A549 treated with CORT108297 at 1 μM for 4 hours (cell line): ENCODE measurements at places on chromosomes 4 and X. TPM values are rescaled to one million over a fixed set of nuclear protein-coding genes. Genes with fewer than 3 reads are reported as not detected.

The NDNF gene
- total RNA-seq, result not detected in 5 replicates

The TCEAL6 gene
- not detected in 5 replicates for total RNA-seq

The CT83 gene
- not detected in 5 replicates for total RNA-seq

The NLRP2B gene
- not detected in 5 replicates for total RNA-seq

The LCORL gene
- 3.8 to 5.4 TPM (median 4.6 TPM) in 5 replicates for total RNA-seq

The PCDH19 gene
- total RNA-seq, result 0.01 to 0.16 TPM (median 0.03 TPM) in 5 replicates

The MMAA gene
- total RNA-seq, result 1.3 to 1.6 TPM (median 1.3 TPM) in 5 replicates

The SCML2 gene
- total RNA-seq, result 7.1 to 9.9 TPM (median 7.9 TPM) in 5 replicates

The DDIT4L gene
- total RNA-seq, result 0.37 to 0.62 TPM (median 0.43 TPM) in 5 replicates

The BCORL1 gene
- 6.1 to 11.1 TPM (median 9.7 TPM) in 5 replicates for total RNA-seq

The IDUA gene
- 5.9 to 14.8 TPM (median 14.4 TPM) in 5 replicates for total RNA-seq

The CORIN gene
- total RNA-seq, result 0.06 TPM in 1 of 5 replicates, not detected in the others

The MGAT4D gene
- not detected in 5 replicates for total RNA-seq

The GPRIN3 gene
- 2.8 to 5.9 TPM (median 4.7 TPM) in 5 replicates for total RNA-seq

The HTT-AS gene
- total RNA-seq, result not detected in 5 replicates

The SYNPO2 gene
- total RNA-seq, result 1.1 to 1.8 TPM (median 1.5 TPM) in 5 replicates

The C4orf36 gene
- total RNA-seq, result 0.88 to 1.6 TPM (median 1.4 TPM) in 5 replicates

The FBXL5 gene
- 28.4 to 36.9 TPM (median 29.9 TPM) in 5 replicates for total RNA-seq

The JCHAIN gene
- total RNA-seq, result 0.12 to 0.46 TPM (median 0.15 TPM) in 3 of 5 replicates, not detected in the others

The SHOX gene
- not detected in 5 replicates for total RNA-seq

The HTR2C gene
- not detected in 5 replicates for total RNA-seq
